ENCODE measurements at places on chromosomes 6 and 20.

DNA sequence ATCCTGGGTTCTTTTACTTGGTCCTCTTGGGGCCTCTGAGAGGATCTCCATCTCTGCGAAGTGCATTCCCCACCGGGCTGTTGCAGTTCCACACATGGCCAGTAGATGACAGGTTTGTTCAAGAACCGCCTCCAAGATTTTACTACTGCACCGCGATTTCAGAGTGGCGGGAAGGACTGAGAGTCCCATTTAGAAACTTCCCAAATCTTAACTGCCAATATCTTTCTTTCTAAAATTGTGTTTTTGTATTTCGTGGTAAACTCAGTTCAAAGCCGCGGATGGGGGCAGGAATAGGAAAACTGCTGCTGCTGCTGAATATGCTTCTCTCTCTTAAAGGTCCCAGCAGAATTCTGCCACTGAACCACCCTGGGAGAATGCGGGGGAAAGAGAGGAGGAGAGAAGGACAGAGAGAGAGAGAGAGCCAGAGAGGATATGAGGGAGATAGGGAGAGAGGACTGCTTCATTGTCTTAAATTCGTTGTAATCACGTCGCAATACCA, 8.6 kb upstream of the BTNL2 start:
- DNase-seq = peak; percentile 39

GRCh38 chr6:157269261-157269794, 54.0 kb downstream of the TMEM242 start:
- DNase-seq = peak; percentile 36

GRCh38 chr6:148358196-148358785, 15.7 kb downstream of the SASH1 start:
- no peak for DNase-seq

DNA sequence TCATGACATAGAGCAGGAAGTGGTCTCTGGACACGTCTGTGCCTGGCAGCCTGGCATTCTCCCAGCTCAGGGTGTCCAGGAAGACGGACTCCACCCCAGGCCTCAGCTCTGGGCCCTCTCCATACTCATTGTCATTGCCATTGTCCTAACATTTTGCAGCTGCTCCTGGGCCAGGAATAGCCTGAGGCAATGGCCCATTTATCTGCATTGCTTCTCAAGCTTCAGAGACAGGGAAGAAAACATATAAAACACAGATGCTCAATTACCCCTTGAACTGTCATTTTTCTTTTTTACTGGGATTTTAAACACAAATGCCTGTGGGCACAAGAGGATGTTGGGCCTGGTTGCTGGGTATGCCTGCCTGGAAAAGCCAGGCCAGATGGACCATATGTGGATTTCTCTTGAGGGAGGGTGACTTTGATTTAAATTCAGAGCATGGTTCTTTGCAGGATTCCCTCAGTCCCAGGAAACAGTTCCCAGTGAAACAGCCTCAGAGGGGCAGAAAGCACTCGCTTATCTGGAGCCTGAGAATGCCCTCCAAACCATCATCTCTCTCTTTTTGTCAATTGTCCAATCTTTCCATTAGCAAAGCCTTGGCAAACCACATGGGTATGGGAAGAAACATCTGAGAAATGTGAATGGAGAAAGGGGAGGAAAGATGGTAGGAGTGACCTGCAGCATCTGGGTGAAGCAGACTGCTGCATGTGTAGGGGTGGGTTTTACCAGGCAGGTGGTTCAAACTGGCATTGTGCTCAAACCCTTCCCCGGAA, 17.9 kb downstream of the LAMP5 start:
- no peak for DNase-seq

DNA sequence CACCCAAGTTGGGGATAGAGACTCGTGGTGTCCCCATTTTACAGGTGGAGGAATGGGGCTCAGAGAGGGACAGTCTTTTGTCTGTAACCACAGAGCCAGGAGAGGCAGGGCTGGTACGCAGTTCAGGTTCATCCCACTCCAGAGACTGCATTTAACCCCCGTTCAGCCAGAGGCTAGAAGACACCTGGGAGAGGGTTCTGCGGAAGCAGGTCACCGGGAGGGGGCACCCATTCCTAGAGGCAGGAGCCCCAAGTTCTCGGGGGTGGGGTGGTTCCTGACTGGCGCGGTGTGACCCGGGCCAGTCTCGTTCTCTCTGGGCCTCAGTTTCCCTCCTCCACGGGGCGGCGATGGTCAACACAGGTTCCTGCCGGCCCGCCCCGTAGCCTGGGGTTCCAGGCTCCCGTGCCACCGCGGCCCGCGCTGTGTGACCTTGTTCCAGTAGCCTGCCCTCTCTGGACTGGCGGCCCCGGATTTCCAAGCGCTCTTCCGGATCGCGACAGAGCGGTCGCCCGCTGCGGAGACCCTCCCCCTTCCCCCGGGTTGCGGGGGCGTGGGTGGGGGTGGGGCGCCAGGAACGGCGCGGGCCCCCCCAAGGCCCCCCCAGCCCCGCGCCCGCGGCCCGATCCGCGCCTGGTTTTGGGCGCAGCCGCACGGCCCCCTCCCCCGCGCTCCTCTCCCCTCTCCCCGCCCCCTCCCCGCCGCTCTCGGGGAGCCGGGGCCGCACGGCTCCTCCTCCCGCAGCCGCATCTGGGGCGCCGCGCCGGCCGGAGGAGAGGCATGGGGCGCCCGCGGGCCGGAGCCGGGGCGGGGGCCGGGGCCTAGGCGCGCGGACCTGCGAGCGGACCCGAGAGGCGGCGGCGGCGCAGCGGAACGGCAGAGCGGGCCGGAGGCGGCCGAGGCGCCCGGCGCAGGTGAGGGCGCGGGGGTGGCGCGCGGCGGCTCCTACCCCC, at the start of gene DLGAP4:
Gene DLGAP4 (plus strand): TSS at position 738 of the 950 bp plus-strand sequence. CDS start 125,379 bp downstream, outside the sequence.
- peak; percentile 62 for DNase-seq

DNA sequence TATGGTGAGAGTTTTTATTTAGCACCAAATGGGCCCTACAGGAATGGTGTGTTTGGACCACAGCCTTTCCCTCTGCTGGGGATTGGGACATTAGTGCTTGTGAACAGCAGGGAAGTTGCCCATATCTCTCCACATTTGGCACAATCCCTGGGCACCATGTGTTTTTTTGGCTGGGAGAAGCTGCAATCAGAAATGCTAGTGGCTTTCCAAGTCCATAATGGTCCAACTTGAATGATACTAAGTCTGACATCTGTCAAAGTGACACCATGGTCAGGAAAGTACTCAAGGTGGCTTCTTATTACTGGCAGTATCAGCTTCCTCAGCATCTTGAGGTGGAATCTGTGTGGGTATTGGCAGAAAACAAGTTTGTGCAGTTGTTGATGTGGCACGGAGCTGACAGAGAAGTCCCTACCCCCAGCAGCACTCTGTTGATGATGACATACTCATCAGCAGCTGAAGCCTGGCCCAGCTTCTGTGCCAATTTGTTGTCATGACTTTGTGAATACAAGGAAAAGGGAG, 53.0 kb downstream of the SASH1 start:
- DNase-seq = peak; percentile 53

DNA sequence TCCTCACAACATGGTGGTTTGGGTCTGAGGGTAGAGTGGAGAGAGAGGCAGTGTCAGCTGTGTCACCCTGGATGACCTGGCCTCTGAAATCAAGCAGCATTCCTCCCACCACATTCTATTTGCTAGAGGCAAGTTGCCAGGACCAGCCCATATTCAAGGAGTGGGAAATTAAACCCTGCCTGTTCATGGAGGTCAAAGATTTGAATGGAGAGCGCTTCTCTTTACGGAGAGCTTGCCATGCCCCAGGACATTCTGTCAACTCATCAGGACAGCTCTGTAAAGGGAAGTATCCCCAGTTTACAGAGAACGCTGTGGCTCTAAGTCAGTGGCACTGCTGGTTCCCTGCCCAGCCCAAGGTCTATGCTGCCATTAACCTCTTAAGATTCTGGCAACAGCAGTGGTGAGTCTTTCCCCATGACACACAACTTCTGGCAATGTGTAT, 90.0 kb upstream of the INSM1 start:
- DNase-seq = no peak

- DNase-seq = no peak
Measured at GRCh38 chr6:39086294-39086693, 28.7 kb downstream of the SAYSD1 start.

DNA sequence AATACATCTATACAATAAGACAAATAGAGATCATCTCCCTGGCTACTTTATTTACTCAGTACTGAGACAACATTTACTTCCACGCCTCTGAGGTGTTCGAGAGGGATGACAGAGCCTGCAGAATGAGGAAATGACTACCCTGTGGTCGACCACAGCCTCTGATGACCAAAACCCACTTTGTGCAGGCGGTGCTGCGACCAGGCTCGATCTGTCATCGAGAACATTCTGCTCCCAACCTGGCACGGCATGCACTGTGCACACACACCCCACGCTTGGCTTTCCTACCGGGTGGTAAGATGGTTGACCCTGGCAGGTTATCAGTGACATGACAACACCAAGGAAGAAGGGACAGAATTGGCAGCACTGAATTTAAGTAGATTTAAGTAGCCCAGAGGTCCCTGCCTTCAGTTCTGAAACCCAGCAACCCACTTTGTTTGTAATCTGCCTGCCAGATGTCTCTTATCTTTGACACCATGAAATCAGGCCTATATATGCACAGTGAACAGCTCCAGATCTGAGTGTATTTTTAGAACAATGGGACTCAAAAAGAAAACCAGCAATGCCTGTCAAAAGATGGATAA, 42.6 kb downstream of the TTI1 start:
- DNase-seq = no peak

GRCh38 chr20:39019805-39020325, 57.7 kb downstream of the DHX35 start:
- DNase-seq = no peak

- no peak for DNase-seq
Measured at GRCh38 chr6:138117376-138117914, 10.2 kb upstream of the PERP start.

DNA sequence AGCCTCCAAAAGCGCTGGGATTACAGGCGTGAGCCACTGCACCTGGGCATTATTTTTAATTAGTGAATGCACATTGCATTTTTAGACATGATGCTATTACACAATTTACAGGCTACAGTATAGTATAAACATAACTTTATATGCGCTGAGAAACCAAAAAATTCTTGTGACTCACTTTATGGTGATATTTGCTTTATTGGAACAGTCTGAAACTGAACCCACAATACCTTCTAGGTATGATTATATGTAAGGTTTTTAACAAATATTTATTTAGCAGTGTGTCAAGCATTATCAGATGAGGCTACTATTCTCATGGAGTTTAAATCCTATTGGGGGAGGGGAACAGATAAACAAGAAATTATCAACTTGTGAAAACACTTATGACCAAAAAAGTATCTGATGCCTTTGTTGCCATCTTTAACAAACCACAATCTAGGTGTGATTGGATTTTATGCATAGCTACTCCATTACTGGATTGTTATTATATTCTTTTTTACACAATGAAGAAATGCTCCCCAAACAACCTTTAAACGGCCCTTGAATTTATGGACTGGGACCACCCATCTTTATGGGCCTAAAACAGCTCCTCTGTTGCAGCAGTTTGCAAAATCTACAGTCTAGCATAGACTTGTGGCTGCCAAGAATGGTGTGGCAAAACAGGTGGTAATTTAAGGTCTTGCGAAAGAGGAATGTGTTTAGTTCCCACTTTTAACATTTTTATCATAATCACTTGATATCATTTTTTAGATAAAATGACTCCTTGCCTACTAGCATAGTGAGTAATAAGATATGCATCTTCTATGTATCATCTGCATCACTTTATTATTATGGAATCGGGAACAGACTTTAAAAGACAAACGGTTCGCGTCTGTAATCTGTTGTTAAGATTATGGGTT, 159.2 kb upstream of the C6orf118 start:
- no peak for DNase-seq

GRCh38 chr20:49669601-49670189, 44.0 kb downstream of the B4GALT5 start:
- no peak for DNase-seq

GRCh38 chr20:44683263-44684046, 31.7 kb upstream of the CCN5 start:
- DNase-seq = no peak

DNA sequence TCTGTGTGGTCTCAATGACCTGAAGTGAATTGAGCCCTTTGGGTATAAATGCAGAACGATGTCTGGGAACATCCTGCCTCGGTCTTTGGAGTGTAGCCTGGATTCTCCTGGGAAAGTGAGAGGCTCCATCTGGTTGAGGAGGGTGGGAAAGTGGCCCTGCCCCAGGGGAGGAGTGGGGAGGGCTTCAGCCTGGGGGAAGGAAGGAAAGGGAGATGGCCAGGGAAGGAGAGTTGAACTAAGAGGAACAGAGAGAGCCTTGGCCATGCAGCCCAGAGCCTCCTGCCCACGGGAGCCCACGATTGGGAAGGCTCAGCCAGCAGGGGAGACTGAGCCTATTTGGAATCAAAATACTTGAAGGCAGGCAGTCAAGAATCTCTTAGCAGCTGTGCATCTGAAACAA, 2.3 kb upstream of the EPB41L1 start:
- DNase-seq = no peak

DNA sequence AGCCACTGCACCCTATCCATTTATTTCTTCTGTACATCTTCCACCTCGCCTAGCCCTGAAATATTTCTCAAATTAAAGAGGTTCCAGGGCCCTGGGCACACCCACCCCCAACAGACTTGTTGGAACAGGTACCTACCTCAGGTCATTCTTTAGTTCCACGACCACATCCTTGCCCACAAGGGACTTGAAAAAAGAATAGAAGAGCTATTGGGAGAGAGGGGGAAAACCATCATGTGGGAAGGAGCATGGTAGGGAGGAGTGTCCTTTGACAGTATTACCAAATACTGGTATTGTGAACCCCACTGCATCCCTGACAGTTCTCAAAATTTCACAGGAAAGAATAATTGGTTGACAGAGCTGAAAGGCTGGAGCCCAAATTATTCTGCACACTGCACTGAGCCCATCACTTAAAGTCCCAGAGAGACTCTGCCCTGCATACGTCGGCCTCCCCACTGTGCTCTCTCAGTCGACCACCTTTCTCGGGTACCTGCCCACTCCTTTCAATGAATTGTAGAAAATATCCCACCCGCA, 762 bp downstream of the LSM2 start:
- no peak for DNase-seq

DNA sequence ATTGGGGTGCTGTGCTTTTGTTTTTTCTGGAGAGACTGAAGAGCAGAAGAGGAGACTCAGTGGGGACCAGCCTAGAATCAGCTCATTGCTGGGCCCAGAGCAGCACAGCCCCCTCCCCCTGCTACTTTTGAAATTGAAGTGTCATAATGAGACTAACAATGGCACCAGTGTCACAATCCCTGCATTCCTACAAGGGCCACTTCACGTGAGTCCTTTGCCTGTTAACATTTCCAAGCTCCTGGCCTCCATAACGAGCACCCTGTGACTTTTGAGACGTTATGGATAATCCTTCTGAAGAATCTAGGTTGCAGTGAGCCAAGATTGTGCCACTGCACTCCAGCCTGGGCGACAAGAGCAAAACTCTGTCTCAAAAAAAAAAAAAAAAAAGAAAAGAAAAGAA, 41.7 kb downstream of the CNBD2 start:
- no peak for DNase-seq

- no peak for DNase-seq
Measured at GRCh38 chr6:136592930-136593673, 42.9 kb upstream of the MAP7 start.

DNA sequence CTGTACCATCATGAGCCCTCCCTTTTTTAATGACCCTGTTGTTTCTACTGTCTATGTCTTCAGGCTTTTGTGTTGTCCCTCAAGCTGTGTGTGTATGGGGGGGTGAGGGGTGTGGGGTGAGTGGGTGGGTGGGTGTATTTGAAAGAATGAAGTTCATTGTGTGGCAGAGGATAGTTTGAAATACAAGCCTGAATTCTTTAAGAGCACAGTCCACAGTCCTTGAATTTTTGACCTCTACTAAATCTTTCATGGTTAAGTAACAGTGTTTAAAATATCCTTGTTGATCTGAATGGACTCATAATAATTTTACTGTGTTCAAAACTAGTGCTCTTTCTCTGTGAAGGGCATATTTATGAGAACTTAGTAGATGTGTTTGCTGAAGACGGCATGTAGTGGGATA, 10.0 kb downstream of the MRAP2 start:
- no peak for DNase-seq
